Endothelial cell (in vitro differentiated cells): ENCODE measurements at places on chromosomes 6 and 20.

DNA sequence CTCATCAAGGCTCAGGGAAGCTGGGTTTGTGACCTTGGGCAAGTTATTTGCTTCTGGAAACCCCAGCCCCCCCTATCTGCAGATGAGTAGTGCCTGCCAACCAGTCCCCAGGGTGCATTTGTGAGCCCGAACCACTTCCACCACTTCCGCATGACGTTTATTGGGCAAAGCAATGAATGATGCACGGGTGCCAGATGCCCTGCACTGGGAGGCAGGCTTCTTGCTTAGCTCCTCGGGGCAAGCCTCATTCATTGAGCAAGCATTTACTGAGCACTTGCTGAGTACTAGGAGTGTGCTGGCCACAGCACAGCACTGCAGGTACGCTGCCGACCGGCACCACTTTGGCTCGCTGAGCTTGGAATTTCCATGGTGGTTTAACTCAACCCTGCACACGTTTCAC lies 60.2 kb downstream of the GNAS-AS1 start:
- DNase-seq = no peak

- peak; percentile 74 for DNase-seq
Measured at GRCh38 chr6:144286503-144287393, 1.6 kb downstream of the UTRN start.

- no peak for DNase-seq
Measured at GRCh38 chr6:163170294-163170883, 244.1 kb upstream of the QKI start.

GRCh38 chr6:7901056-7901455 lies 9.5 kb downstream of the TXNDC5 start:
- DNase-seq = no peak

DNA sequence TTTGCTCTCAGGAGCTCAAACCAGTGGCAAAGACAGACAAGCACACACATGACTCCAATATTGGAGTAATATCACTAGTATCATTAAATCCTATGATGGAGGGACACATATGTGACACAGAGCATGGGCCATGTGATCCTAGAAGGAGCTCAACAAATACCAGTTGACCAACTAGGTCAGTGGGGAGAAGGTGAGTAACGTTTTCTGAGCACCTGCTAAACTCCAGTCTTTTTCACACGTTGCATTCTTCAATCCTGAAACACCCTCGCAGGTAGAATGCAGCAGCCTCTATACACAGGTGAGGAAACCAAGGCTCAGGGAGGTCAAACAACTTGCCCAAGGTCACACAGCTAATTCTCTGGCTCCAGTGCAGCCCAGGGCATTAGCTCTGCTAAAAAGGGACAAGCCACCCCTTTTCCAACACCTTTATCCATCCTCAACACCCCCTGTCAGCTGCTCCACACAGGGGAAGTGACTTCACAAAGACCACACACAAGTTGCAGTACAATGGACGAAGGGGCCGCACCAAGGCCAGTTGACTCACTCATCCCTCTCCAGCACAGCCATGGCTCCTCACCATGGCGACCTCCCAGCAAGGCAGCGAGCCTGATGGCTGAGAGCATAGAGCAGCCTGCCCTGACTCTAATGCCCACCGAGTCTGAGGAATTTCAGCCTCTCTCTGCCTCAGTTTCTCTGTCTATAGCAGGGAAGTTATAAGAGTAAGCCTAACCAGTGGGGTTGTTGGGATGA lies 4.4 kb downstream of the CAPN11 start:
- no peak for DNase-seq

- no peak for DNase-seq
Measured at GRCh38 chr6:84193114-84193708, 34.2 kb downstream of the CEP162 start.

GRCh38 chr20:25178563-25179438 lies 16.7 kb upstream of the ENTPD6 start:
- DNase-seq = peak; percentile 23

DNA sequence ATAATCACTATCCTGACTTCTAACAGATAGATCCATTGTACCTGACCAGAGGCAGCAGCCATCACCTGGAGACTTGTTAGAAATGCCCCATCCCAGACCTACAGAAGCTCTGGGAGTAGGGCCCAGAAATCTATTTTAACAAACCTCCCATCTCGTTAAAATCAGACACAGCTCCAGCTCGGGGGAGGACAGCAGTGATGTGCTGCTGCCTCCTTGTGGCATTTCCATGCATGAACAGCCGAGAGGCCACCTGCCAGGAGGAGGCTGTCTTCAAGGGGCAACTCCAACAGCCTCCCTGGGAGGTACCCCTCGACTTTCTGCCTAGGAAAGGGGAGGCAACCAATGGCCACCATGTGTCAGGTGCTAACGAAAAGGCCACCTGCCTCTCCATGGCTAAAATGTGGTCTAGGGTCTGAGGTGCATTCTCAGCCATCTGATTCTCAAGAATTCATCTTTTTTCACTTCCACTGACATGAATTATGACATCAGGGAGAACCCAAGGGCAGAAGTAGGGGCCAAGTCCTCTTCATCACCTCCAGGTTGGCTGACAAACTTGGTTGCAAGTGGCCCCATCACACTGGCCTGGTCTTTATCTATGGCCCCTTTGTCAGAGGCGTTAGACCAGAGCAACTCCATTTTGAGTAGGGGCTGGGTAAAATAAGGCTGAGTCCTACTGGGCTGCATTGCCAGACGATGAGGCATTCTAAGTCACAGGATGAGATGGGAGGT lies 12.2 kb upstream of the KCNK15 start:
- DNase-seq = peak; percentile 74

DNA sequence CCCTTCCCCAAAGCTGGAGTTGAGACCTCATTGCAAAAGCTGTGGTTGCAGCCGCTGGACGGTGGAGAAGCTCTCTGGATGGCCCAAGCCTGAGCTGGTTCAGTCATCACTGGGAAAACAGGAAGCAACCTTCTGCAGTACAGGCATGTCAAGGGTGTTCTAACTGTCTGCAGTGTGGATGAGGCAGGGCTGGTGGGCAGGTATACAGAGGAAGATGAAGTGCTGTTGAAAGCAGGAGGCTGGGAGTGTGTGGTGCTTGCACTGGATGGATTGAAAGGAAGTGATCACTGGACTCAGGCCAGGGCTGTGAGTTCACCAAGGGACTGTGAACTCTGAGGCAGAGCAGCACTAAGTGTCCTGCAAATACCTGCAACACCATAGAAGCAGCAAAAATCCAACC lies 89.0 kb upstream of the NOX3 start:
- DNase-seq = no peak

- no peak for DNase-seq
Measured at GRCh38 chr6:45479834-45480751, 102.4 kb upstream of the SUPT3H start.

DNA sequence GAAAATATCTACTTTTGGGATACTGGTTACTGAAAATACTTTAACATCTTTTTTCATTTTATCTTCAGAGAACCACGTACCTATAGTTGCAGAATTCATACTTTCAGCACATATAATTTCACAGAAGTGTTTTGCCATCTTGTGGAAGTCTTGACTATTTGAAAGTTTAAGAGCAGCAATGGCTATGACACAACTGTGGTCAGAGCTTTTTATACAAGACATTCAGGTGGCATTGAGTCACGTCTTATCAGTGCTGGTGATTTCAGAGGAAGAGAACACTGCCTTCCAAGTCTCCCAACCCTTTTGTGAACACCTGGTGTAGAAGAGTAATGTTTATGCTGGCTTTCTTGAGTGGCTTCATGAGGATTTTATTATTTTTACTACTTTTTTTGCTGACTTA lies 171.6 kb downstream of the ARID1B start:
- no peak for DNase-seq

DNA sequence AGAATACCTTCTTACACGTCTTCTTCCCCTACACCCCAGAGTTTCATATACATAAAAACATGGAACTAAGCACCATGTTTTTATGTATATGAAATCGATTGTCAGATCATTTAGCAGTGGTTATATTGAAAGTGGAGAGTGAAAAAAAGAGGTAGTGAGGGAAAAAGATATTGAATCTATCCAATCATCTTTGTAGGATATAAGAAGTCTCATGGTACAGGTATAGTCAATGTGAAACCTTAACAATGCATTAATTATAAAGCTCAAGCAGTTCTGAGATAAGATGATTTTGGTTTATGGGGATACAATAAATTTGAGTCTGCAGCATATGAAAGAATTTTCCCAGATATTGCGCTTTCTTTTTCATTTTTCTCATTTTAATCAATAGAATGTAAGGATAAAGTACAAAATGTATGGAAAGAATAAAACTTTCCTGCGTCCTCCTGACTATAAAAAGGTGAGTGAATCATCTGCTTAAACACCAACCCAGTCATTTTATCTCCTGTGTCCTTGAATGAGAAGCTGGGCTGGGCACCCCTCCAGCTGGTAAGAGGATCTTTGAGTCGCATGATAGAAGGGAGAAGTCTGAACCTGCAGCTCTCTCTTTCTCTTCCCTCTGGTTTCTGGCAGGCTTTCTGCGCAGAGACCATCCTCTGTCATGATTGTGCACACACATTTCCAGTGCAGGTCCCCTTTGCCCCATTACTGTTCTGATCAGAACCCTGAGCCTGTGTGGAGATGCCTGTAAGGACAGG lies 28.1 kb upstream of the AKIRIN2 start:
- DNase-seq = no peak

GRCh38 chr6:8352335-8352965 lies 82.9 kb downstream of the SLC35B3 start:
- DNase-seq = no peak

DNA sequence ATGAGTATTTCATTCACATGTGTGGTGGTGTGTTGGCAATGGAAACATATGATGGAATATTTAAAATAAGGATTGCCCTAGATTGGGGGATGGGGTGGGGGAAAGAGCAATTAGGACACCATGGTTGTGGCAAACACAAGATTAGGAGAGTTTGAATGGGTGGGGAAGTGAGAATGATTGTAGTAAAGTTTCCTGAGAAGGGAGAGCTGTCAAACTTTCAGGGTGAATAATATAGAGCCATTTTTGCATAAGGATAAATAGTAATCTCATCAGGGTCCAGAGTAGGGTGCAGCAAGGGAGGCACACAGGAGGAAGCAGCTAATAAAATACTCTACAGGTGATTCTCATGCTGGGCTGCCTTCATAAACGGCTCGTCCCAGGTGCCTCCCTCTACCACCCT lies 294.9 kb upstream of the MARCKS start:
- no peak for DNase-seq

DNA sequence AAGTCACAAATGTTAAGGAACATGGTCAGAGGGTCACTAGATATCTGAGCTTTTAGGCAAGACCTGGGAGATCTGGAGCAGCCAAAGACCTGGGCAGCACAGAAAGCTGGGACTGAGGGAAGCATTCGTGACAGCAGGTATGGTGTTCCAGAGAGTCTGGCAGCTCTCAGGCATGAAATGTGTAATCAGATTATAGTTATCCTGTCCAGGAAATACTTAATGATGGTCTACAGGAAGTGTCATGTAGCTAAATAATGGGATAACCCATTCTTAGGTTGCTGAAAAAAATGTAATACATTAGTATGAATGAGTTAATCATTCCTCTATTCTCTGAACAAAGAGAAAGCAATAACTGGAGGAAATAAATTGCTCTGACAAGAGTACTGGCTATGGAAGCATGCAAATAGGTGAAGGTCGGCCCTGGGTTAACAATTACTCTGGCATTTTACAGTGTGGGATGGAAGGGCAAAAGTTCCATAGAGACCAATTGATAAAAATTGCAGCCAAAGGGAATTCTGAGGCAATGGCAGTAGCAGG lies 740.5 kb downstream of the CBLN4 start:
- no peak for DNase-seq

GRCh38 chr6:22726966-22727365 lies 157.6 kb downstream of the HDGFL1 start:
- no peak for DNase-seq

DNA sequence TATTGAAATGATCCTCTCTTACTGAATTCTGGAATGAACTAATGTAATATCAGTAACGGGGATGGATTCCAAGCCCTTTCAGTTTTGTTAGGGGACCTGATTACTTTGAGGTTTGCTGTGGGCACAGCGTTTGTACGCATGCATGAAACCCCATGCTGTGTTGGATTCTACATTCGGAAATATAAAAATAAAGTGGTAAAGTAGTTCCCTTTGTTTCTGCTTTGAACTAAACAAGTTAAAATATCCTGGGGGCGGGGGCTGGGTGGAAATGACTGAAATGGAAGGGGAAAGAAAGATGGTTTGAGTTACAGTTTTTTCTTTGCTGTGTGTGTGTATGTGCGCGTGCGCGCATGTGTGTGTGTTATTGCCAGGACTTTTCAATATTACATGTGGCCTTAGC lies 196.5 kb upstream of the OPRM1 start:
- DNase-seq = no peak

GRCh38 chr20:31684153-31685015 lies 38.3 kb downstream of the BCL2L1 start:
- DNase-seq = no peak

- no peak for DNase-seq
Measured at GRCh38 chr6:25192590-25193459, 86.3 kb upstream of the CARMIL1 start.

DNA sequence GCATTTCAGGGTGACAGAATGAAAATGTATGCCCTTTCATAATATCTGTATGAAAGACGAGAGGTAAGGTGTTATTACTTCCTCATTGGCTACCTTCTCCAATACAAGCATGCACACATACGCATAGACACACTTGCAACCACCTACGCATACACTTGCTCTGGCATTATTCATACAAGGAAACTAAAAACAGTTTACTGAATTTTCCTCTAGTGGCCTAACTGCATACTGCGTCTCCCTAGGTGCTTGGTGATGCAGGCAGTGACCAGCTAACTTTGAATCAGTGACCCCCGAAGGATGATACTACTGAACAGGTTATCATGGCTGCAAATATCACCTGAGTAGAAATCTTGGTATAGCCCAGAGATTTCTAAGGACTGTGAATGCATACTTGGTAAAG lies 593.1 kb downstream of the PKHD1 start:
- DNase-seq = no peak

- no peak for DNase-seq
Measured at GRCh38 chr20:2946988-2947961, 74.0 kb downstream of the PTPRA start.

DNA sequence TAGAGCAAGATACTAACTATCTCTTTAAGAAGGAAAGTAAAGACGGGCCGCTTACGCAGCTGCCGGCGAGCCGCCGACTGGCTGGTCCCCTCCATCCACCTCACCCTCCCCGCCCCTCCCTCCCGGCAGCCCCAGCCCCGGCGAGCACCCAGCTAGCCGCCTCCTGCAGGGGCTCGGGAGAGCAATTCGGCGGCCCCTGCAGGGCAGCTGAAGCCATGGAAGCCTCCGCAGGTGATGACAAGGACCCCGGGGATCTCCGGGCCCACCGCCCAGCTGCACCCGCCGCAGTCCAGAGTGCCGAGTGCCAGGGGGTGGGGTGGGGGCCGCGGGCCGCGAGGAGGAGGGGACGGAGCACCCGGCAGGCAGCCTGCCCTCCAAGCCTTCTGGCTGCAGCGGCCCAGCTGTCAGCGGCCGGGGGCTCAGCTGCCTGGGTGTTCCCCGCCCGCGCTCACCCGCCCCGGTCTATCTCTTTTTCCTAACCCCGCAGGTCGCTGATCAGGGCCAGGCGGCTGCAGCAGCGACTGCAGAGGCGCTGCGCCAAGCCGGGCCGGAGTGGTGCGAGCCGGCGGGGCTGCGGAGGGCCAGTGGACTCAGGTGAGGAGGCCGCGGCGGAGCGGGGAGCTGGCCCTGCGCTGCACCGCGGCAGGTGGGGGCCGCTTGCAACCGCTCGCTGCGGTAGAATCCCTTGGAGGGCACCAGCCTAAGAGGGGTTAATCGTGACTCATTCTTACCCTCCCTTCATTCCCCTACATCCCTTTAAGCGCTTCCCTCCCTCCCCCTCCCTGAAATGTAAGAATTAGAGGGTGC lies at the start of gene SNPH:
Gene SNPH (plus strand): TSS at position 128 of the 807 bp plus-strand sequence. CDS start 29,946 bp downstream, outside the sequence.
- DNase-seq = peak; percentile 53
